Stimulated activated CD8-positive, alpha-beta memory T cell treated with anti-CD3 and anti-CD28 coated beads, Interleukin-4, amount 100 ng/mL, for 4 hours (primary cell): ENCODE measurements at places on chromosomes 1 and 21.

- no peak for DNase-seq
Measured at GRCh38 chr1:78375996-78376395, 114.8 kb upstream of the PTGFR start.

DNA sequence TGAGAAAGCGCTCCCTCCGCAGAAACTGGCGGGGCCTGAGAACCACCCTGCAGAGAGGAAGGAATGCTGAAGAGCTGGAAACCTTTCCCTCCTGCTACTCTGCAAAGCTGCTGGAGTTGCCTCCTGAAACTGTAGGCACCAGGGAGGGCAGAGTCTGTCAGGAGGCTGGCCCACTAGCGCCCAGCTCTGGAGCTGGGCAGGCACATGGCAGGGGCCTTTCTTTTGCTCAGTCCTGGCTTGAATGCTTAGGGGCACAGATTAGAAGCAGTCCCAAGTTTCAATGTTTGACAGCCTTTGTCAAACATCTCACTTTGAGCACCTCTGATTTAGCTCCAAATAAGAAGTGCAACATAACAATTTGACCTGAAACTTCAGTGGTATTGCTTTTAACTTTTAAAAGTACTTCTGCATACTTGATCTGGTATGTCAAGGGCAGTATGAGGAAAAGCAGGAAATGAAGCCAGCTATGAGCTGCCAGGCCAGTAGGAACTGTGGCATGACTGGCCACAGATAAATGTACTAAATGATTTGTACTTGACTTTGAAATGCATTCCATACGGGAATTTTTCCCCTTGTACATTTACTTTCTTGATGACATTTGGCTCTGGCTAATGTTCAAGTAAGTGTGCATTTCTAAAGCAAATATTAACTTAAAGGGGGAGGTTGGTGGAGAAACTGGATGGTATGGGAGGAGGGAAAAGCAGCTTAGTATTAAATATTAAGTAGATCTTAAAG, 7.2 kb downstream of the C1orf116 start:
- no peak for DNase-seq

- DNase-seq, result no peak
Measured at GRCh38 chr1:91053630-91054029, 31.8 kb upstream of the ZNF644 start.

DNA sequence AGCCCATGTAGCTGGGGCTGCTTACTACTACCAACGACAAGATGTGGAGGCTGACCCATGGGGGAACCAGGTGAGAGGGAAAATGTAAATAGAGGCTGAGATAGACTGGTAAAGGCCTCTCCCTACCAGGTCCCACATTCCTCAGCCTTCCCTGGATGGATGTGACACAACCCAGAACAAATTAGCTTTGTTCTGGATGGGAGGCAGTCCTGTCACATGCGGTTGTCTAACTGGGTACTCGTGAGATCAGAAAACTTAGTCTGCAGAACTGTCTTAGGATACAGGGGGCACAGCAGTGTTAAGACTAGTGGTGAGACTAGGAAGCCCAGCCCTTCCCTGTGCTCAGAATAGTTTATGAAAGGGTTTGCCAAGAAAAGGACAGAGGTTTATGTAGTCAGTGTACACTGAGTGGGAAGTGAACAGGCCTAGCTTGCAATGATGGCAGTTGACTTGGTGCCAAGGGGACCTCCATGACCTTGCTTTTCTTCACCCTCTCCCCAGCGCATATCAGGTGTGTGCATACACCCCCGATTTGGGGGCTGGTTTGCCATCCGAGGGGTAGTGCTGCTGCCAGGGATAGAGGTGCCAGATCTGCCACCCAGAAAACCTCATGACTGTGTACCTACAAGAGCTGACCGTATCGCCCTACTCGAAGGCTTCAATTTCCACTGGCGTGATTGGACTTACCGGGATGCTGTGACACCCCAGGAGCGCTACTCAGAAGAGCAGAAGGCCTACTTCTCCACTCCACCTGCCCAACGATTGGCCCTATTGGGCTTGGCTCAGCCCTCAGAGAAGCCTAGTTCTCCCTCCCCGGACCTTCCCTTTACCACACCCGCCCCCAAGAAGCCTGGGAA, 8.4 kb downstream of the MMACHC start:
- no peak for DNase-seq

DNA sequence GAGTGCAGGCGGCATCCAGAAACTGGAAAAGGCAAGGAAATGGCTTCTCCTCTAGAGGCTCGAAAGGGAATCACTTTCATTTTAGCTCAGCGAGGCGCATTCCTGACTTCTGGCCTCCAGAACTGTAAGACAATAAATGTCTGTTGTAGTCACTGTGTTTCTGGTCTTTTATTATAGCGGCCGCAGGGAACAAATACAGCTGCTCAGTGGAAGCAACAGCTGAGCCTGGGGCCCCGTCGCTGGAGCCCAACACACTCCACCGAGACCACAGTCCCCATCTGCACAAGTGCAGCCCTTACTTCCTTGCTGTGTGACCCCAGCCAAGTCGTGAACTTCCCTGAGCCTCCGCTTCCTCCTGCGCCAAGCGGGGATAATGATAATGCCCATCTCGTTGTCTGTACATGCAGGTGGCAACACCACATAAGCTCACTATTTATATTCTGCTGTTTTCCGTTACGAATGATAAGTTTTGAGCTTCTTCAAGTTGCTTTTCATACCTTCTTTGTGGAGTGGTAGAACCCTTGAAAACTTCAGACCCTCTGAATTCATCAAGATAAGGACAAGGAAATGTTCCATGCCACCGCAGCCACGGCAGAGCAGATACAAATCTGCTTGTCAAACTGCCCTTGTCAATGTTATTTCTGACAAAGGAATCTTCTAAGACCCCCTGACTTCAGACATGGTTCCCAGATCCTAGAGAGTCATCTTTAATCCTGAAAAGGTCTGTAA, 3.2 kb upstream of the LAPTM5 start:
- DNase-seq, result no peak

DNA sequence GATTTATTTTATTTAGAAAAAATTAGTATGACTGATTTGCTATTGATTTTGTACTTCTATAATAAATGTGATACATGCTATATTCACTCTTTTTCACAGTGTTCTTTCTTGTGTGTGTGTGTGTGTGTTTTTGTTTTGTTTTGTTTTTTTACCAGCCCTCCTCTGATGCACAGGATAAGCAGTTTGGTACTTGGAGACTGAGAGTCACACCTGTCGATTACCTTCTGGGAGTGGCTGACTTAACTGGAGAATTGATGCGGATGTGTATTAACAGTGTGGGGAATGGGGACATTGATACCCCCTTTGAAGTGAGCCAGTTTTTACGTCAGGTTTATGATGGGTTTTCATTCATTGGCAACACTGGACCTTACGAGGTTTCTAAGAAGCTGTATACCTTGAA, 35.9 kb downstream of the TSNAX start:
- no peak for DNase-seq
